ENCODE measurements at places on chromosomes 12 and 14. TPM values are rescaled to one million over a fixed set of nuclear protein-coding genes. Genes with fewer than 3 reads are reported as not detected.

DNA sequence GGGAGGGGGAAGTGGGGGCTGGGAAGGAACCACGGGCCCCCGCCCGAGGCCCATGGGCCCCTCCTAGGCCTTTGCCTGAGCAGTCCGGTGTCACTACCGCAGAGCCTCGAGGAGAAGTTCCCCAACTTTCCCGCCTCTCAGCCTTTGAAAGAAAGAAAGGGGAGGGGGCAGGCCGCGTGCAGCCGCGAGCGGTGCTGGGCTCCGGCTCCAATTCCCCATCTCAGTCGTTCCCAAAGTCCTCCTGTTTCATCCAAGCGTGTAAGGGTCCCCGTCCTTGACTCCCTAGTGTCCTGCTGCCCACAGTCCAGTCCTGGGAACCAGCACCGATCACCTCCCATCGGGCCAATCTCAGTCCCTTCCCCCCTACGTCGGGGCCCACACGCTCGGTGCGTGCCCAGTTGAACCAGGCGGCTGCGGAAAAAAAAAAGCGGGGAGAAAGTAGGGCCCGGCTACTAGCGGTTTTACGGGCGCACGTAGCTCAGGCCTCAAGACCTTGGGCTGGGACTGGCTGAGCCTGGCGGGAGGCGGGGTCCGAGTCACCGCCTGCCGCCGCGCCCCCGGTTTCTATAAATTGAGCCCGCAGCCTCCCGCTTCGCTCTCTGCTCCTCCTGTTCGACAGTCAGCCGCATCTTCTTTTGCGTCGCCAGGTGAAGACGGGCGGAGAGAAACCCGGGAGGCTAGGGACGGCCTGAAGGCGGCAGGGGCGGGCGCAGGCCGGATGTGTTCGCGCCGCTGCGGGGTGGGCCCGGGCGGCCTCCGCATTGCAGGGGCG is at the start of gene GAPDH:
Gene GAPDH, plus strand, starts transcription at position 595 of the 772 bp plus-strand sequence. CDS start 316 bp downstream, outside the sequence.
- H3K27me3 ChIP-seq: no peaks in the 10 kb centered on the region
- H3K27ac ChIP-seq: peak within 1 kb of the TSS; percentile 94
- peak within 1 kb of the TSS; percentile 66 for H3K4me3 ChIP-seq
- H3K36me3 ChIP-seq: peaks cover 54% of the 10 kb centered on the region

DNA sequence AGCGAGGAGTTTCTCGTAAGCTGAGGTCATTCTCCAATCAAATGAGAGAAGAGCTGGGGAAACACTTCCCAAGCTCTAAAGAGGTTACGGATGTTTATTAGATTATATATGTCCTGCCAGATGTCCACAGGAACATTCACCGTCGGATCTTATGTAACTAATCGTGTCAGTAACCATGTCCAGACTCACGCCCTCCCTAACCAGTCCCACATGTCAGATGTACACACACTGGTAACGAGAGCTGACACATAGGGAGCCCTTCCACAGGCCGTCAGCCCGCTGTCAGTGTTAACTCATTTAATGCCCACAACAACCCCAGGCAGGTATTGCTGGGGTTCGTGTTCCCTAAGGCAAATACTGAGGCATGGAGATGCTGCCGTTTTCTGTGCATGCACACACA is 223.7 kb upstream of the RTL1 start:
- DNase-seq: no peak
- H3K36me3 ChIP-seq: no peaks in the 10 kb centered on the region
- H3K27ac ChIP-seq: no peak overlapping the region
- H3K4me1 ChIP-seq: no peaks in the 10 kb centered on the region
- no peak overlapping the region for H3K4me3 ChIP-seq

DNA sequence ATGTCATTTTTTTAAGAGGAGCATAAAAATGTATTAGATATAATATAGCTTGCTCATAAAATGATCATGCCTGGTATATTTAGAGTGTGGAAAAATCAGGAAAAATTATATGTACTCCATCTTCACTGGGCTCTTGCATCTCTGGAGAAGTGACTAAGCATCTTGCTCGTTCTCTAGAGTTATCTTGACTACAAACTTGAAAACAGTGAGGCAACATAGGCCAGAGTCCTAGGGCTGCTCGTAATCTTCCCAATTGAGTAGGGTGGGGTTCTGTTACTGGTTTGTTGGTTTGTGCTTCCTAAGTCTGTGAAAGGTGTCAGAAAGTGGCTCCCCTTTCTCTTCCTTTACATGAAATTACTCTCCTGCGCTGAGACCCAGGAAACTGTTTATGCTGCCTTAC is 46.2 kb downstream of the AACS start:
- peaks cover 6% of the 10 kb centered on the region for H3K4me1 ChIP-seq
- no peak overlapping the region for H3K27ac ChIP-seq
- peaks cover 26% of the 10 kb centered on the region for H3K36me3 ChIP-seq
- no peaks in the 10 kb centered on the region for H3K27me3 ChIP-seq
- no peak overlapping the region for H3K4me3 ChIP-seq
- DNase-seq: peak; percentile 14

DNA sequence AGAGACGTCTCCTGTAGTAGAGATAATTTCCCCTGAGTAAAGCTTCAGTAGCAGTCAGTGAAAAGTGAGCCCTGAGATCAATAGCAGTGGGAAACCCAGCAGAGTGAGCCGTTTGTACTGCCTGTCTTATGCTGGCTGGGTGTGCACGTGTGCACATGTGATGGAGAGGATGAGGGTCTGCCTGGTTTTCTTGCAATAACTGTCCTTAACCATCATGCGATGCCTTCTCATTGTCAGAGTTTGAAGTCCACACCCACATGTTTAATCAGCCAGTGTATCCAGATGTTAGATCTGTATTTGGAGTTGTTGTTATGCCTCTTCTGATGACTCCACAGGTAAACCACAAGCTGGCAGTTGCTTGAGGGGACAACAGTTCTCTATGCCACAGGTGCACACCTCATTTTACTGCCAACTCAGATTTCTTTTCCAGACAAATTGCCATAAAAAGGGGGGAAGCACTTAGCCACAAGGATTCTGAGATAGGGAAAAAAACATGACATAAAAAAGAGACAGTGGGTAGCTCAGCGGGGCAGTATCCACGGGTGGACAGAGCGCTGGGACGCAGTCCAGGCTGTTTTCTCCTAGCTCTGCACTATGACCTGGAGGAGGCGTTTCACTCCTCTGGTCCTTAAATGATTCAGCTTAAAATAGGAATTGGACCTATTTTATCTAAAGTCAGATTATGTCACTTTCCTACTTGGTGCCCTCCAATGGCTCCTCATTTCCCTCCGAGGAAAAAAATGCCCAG is 192.3 kb downstream of the ANO6 start:
- no peak for DNase-seq
- no peak overlapping the region for H3K27ac ChIP-seq
- 0 out of 2 replicates have a peak, but pooled peaks cover 7% of the 10 kb centered on the region for H3K4me1 ChIP-seq
- H3K4me3 ChIP-seq: no peak overlapping the region
- H3K27me3 ChIP-seq: no peaks in the 10 kb centered on the region

DNA sequence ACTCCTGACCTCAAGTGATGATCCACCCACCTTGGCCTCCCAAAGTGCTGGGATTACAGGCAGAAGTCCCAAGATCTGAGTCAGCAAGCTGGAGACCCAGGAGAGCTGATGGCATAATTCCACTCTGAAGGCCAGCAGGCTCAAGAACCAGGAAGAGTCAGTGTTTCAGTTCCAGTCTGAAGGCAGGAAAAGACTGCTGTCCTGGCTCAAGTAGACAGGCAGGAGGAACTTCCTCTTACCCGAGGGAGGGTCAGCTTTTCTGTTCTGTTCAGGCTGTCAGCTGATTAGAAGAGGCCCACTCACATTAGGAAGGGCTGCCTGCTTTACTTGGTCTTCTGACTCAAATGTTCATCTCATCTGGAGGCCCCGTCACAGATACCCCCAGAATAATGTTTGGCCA is 206.0 kb upstream of the MYL2 start:
- H3K27ac ChIP-seq: no peak overlapping the region
- no peaks in the 10 kb centered on the region for H3K36me3 ChIP-seq
- H3K4me1 ChIP-seq: no peaks in the 10 kb centered on the region
- no peak overlapping the region for H3K4me3 ChIP-seq
- DNase-seq: no peak

GRCh38 chr12:104319028-104319427 is 15.5 kb downstream of the EID3 start:
- no peaks in the 10 kb centered on the region for H3K27me3 ChIP-seq
- H3K4me1 ChIP-seq: peaks cover 13% of the 10 kb centered on the region
- H3K27ac ChIP-seq: no peak overlapping the region

GRCh38 chr14:74959596-74960180 is 4.3 kb upstream of the PGF start:
- no peak overlapping the region for H3K27ac ChIP-seq
- DNase-seq: no peak

GRCh38 chr14:61090432-61091216 is 109.6 kb downstream of the SLC38A6 start:
- H3K27ac ChIP-seq: peak overlapping the region; percentile 57
- no peak overlapping the region for H3K4me3 ChIP-seq
- H3K4me1 ChIP-seq: peaks cover 15% of the 10 kb centered on the region

GRCh38 chr14:98959410-98959809 is 312.6 kb downstream of the BCL11B start:
- no peaks in the 10 kb centered on the region for H3K36me3 ChIP-seq
- H3K4me1 ChIP-seq: no peaks in the 10 kb centered on the region
- H3K27me3 ChIP-seq: no peaks in the 10 kb centered on the region

- H3K4me1 ChIP-seq: no peaks in the 10 kb centered on the region
- H3K36me3 ChIP-seq: no peaks in the 10 kb centered on the region
- no peak for DNase-seq
- no peak overlapping the region for H3K27ac ChIP-seq
- H3K27me3 ChIP-seq: peaks cover 54% of the 10 kb centered on the region
Observed at GRCh38 chr14:67728258-67728657, 26.6 kb downstream of the RDH12 start.

- H3K27me3 ChIP-seq: no peaks in the 10 kb centered on the region
- H3K4me3 ChIP-seq: peak overlapping the region; percentile 90
- H3K27ac ChIP-seq: peak overlapping the region; percentile 57
- peaks cover 3% of the 10 kb centered on the region for H3K36me3 ChIP-seq
Observed at GRCh38 chr12:95859344-95859816, 628 bp downstream of the SNRPF start.

DNA sequence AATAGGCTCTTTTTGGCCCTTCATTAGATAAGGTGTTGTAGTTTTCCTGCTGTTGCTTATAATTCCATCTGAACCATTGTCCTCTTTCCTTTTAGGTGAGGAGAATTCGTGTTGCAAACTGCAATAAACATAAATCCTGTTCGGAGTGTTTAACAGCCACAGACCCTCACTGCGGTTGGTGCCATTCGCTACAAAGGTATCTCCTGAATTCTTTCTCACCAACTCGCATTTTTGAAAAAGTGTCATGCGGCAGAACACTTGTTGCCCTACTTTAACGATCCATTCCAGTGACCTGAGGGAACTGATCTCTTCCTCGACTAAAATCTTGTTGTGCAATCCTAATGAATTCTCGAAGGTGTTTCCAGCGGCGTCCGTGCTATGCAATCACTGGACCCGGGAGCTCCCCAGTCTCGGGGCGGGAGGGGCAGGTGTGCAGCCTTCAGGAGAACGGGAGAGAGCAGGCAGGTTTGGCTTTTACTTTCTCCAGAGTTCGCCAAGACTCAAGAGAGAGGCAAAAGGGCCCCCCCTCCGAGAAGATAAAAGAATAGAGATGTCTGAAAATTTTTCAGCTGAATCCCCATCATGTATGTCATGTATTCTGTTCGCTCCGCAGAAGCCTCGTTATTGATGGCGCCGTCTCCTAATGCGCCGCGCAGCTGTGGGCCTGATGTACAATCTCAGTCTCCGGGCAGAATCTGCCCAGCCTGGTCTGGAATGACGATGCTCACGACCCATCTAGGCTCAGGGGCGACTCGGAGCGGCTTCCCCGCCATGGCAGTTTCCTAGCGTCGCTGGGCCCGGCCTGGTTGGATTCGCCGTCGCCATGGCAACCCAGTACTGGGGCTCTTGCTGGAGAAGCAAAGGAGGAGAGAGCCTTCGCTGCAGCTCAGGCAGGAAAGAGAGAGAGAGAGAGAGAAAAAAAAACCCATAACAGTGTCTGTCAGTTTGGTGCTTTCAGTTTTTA is 38.2 kb downstream of the PLXNC1 start:
- DNase-seq: peak; percentile 61
- H3K27ac ChIP-seq: no peak overlapping the region
- 0 out of 2 replicates have a peak, but pooled peaks cover 2% of the 10 kb centered on the region for H3K4me1 ChIP-seq
- H3K36me3 ChIP-seq: no peaks in the 10 kb centered on the region
- peaks cover 24% of the 10 kb centered on the region for H3K27me3 ChIP-seq
- peak overlapping the region; percentile 4 for H3K4me3 ChIP-seq

- peaks cover 4% of the 10 kb centered on the region for H3K36me3 ChIP-seq
- H3K4me1 ChIP-seq: peaks cover 11% of the 10 kb centered on the region
- no peaks in the 10 kb centered on the region for H3K27me3 ChIP-seq
- peak; percentile 76 for DNase-seq
Observed at GRCh38 chr12:106417926-106418910, 60.7 kb downstream of the POLR3B start.

DNA sequence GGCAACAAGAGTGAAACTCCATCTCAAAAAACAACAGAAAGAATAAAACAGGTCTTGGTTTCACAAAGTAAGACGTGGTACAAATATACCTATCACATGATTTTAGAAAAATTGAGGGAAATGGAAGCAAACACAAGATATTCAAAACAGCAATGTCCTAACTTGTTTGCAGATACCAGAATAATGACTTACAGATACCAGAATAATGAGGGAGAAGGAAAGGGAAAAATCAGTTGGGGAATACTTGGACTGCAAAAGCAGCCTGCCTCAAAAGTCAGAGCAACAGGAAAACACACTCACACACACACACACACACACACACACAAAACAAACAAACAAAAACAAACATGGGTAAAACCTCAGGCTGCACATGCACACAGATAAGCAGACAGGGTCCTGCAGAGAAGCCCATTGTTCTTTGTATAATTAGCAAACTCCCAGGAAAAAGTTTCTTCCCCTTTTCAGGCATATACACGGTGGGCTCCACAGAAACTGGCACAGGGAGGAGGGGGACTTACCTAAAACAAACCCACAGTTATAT is 65.7 kb upstream of the CAPRIN2 start:
- peaks cover 12% of the 10 kb centered on the region for H3K27me3 ChIP-seq
- H3K4me3 ChIP-seq: no peak overlapping the region
- peaks cover 3% of the 10 kb centered on the region for H3K4me1 ChIP-seq
- H3K36me3 ChIP-seq: no peaks in the 10 kb centered on the region
- DNase-seq: no peak

DNA sequence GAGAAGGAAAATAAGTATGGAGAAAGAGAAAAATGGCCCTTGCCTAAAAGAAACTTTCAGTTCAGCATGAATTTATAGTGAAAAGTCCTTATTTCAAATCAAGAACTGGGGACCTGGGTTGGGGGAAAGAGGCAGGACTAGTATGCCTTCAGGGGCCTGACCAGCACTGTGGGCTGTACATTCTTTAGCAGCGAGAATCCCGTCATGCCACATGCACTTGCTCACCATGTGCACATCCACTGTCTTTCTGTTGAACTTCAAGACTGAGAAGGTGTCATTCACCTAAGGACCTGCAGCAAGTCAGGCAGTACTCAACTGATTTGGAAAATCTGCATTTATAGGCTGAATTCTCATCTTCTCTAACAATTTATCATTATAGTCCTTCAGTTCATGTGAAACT is 50.2 kb downstream of the RAB35 start:
- no peak for DNase-seq
- no peak overlapping the region for H3K27ac ChIP-seq
- peaks cover 45% of the 10 kb centered on the region for H3K27me3 ChIP-seq

- no peak overlapping the region for H3K4me3 ChIP-seq
- no peaks in the 10 kb centered on the region for H3K27me3 ChIP-seq
- DNase-seq: no peak
- no peaks in the 10 kb centered on the region for H3K36me3 ChIP-seq
Observed at GRCh38 chr12:89970722-89971121, 262.1 kb upstream of the ATP2B1 start.

Gene CACNA2D4
- total RNA-seq: 0.28 TPM

Gene TMEM132D
- not detected for total RNA-seq

Gene IQSEC3
- total RNA-seq: not detected

Gene VWF
- total RNA-seq: under 0.01 TPM

Gene OASL
- total RNA-seq: under 0.01 TPM

Gene PAPLN
- 0.28 TPM for total RNA-seq

Gene SYNE3
- total RNA-seq: 5.0 TPM

Gene OR6S1
- not detected for total RNA-seq

All from IMR-90 (cell line).